ENCODE measurements at places on chromosomes 2 and 18.

- no peak for DNase-seq
Observed at GRCh38 chr2:190596993-190597392, 51.9 kb upstream of the NAB1 start.

GRCh38 chr2:70596739-70597138, 43.1 kb upstream of the TGFA start:
- no peak for DNase-seq

GRCh38 chr2:235286622-235287374, 207.0 kb upstream of the AGAP1 start:
- no peak for DNase-seq

- DNase-seq = no peak
Observed at GRCh38 chr18:68262690-68263294, 452.1 kb downstream of the TMX3 start.

DNA sequence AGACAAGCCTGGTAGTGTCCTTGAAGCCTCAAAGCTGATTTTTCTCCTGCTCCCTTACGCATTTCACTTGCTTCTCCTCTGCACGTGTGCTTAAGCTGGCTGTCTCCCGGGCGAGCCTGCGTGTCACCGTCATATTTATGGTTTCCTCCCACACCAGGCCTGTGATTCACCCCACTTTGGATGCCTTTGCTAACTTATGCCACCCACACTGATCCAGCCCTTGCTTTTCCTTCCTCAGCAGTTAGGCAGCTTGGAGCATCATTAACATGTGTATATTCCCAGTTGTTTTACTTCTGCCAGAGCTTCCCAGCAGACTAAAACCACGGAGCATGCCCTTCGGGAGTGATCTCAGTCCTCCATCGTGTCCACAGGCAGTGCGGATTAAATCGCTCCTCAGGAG, 2.2 kb downstream of the ST3GAL5 start:
- peak; percentile 31 for DNase-seq

DNA sequence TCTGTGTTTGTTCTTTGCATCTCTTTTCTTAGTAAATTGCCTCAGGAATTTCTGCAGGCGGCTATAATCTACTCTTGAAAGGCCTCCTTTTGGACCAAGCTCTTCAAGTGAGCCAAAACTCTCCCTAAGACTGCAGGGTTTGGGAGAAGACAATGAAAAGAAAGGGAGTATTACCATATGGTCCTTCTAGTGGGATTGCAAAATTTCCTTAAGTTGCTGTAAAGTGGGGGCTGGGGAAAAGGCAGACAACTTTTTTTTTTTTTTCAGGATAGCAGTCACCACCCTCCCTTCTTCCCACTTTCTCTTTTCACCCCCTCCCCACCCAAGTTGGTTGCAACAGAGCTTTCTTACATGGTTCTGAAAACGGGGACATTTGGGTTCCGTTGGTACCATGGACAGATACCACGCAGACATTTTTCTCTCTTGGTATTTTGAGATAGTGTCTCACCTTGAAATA, 183.7 kb downstream of the FHOD3 start:
- DNase-seq = no peak

GRCh38 chr2:72846171-72847095, 20.6 kb upstream of the EXOC6B start:
- no peak for DNase-seq

- DNase-seq = no peak
Observed at GRCh38 chr2:234839285-234839684, 112.5 kb upstream of the SH3BP4 start.

Measured in activated CD4-positive, alpha-beta T cell treated with anti-CD3 and anti-CD28 coated beads for 1 hour (primary cell).